ENCODE measurements at places on chromosomes 1 and 21. TPM values are rescaled to one million over a fixed set of nuclear protein-coding genes. Genes with fewer than 3 reads are reported as not detected.

DNA sequence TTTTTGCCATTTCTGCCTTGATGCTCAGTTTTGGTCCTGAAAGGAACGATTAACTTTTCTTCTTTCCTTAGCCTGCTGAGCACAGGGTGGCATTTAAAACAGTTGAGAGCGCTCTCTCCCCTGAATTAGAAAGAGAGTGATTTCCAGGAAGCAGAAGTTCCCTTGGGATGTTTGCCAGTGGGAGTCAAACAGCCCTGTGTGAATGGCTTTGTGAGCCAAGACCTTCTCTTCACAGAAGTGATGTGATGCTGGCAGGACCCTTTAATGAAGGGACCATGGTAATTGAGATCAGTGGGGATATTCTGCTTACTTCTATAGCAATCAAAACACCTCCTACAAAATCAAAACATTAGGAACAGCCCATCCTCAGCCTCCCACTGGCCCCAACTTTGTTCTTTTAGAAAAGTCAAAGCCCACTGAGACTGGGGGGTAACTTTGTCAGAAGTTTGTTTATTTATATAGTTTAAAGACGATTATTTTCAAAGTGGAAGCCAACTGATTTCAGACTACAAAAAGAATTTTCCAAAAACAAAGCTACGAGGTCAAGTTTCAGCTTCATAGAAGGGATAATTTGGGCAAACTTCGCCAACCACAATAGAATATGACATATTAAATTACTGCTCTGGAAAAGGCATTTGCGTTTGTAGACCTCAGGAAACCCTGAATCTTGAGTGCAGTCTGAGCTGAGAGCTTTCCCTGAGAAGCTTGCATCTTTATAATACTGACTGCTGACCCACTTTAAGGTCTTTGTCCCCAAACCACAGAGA is 122.7 kb downstream of the GABPA start:
- no peak for DNase-seq
- no peak overlapping the region for H3K27ac ChIP-seq
- H3K36me3 ChIP-seq, result no peaks in the 10 kb centered on the region
- no peak overlapping the region for H3K4me3 ChIP-seq
- H3K4me1 ChIP-seq, result no peaks in the 10 kb centered on the region
- H3K27me3 ChIP-seq, result no peaks in the 10 kb centered on the region

The C4BPB gene
- 4.9 TPM for total RNA-seq

- H3K27ac ChIP-seq, result no peak overlapping the region
- H3K27me3 ChIP-seq, result no peaks in the 10 kb centered on the region
- H3K4me1 ChIP-seq, result no peaks in the 10 kb centered on the region
- no peak for DNase-seq
- H3K4me3 ChIP-seq, result no peak overlapping the region
- H3K36me3 ChIP-seq, result no peaks in the 10 kb centered on the region
Measured at GRCh38 chr1:212955961-212956620, 5.8 kb downstream of the VASH2 start.

The NBPF4 gene
- not detected for total RNA-seq

DNA sequence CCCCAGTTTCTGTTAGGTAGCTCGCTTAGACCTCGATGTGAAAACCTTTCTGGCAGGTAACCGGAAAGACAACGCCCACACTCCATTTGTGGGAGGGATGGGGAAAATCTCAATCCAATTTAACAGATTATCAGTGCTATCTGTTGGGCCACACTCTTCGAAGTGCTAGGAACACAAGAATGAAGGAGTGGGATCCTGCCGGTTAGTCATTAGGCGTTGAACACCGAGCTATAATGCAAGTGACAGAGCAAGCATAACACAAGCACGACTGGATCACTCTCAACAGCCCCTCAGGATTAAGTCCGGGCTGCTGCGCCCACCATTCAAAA is 531 bp downstream of the SNIP1 start:
- no peak for DNase-seq
- peak overlapping the region; percentile 94 for H3K4me3 ChIP-seq

- H3K27ac ChIP-seq, result no peak overlapping the region
- H3K4me1 ChIP-seq, result peaks cover 9% of the 10 kb centered on the region
- DNase-seq, result no peak
Measured at GRCh38 chr1:32031578-32032274, 18.1 kb downstream of the KHDRBS1 start.

DNA sequence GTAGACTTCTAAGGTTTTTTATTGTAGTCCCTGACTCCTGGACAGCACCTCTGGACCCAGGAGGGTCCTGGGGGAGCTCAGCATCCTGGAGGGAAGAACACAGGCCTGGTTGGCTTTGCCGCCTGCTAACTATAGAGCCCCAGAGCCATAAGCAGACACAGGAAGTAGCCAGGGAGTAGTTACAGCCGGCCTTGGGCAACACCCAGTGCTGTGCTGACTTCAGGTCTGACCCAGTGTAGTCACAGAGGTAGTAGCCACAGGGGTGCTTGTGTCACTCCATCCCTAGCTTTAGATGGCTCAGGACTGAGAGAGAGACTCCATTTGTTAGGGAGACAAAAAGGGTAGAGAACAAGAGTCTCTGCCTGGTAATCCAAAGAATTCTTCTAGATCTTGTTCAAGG is 21.9 kb downstream of the MCOLN2 start:
- H3K27ac ChIP-seq, result no peak overlapping the region
- H3K4me3 ChIP-seq, result no peak overlapping the region
- no peaks in the 10 kb centered on the region for H3K4me1 ChIP-seq
- H3K27me3 ChIP-seq, result no peaks in the 10 kb centered on the region
- no peak for DNase-seq

The NR1I3 gene
- not detected for total RNA-seq

DNA sequence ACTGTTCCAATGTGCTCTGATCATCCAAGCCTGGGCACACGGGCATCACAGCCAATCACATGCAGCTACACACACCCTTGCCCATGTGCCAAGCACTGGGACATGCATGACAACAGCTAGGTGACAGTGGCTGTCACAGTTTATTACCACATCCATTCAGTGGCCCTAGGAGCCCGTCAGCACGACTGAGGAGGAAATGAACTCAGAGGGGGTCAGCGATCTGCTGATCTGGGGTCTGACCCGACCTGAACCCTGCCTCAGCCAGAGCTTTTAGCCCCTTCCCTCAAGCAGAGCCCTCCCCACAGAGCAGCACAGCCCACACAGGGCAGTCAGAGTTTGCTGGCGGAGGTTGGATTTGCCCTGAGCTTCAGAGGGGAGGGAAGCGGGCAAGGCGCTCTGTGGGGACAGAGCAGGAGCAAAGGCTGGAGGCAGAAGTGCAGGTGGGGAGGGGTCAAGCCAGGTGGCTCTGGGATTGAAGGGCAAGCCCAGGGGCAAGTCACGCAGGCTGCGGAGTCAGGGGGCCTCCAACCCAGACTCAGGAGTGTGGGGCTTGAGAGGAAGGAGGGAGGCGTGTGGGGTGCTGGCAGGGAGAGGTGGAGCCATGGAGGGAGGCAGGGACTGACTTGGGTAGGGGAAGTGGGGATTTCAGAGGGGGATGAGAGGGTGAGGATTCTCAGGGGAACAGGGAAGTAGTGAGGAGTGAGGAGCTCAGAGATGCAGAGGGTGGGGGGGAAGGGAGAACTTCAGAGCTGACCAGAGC is 10.4 kb downstream of the SH3BGRL3 start:
- H3K4me1 ChIP-seq, result peaks cover 9% of the 10 kb centered on the region
- DNase-seq, result no peak
- H3K27me3 ChIP-seq, result no peaks in the 10 kb centered on the region
- H3K36me3 ChIP-seq, result peaks cover 15% of the 10 kb centered on the region
- H3K4me3 ChIP-seq, result no peak overlapping the region

DNA sequence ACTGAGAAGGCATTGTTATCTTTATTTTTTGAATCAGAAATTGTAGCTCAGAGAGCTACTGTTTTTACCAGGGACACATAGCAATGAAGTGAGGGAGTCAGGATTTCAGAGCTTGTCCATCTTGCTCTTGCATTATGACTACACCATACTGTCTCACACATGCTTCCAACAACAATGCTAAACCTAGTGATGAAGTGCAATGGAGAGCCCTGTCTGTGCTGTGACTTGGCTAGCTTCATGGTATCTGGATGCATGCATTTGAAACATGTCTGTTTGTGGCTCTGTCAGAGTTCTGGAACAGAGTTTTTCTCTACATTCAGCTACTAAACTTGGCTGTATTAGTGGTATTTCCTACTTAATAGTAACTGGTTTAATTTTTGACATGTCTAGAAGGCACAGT is 7.0 kb downstream of the PLPPR4 start:
- no peaks in the 10 kb centered on the region for H3K36me3 ChIP-seq
- no peak overlapping the region for H3K4me3 ChIP-seq
- H3K27ac ChIP-seq, result no peak overlapping the region
- H3K4me1 ChIP-seq, result no peaks in the 10 kb centered on the region
- no peaks in the 10 kb centered on the region for H3K27me3 ChIP-seq

GRCh38 chr1:115266729-115267421 is 71.2 kb downstream of the NGF start:
- DNase-seq, result no peak
- H3K27ac ChIP-seq, result no peak overlapping the region
- H3K4me1 ChIP-seq, result no peaks in the 10 kb centered on the region
- no peaks in the 10 kb centered on the region for H3K27me3 ChIP-seq
- H3K4me3 ChIP-seq, result no peak overlapping the region
- H3K36me3 ChIP-seq, result no peaks in the 10 kb centered on the region

DNA sequence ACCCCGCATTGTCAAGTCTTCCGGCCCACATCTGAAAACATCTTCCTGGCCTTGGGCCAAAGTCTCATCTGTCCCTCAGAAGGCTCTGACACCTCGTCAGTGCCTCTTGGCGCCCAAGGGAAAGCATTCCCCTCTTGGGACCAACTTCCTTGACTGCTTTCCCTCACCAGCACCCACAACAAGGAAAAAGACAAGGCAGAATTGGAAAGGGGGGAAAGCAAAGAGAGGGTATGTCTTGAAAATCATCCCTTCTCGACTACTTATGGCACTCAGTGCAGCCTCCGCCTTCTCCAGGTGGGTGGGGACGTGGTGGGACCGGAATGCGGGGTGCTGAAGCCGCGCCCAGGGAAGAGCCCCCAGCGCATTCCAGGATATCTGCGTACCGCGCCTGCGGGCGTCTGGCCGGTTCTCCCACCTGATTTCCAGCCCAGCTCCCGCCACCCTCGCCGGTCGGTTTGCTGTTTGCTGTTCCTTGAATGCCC is 554 bp upstream of the SLC39A1 start:
- no peaks in the 10 kb centered on the region for H3K36me3 ChIP-seq
- no peaks in the 10 kb centered on the region for H3K27me3 ChIP-seq
- peak overlapping the region; percentile 71 for H3K27ac ChIP-seq
- DNase-seq, result no peak
- H3K4me3 ChIP-seq, result peak overlapping the region; percentile 66
- H3K4me1 ChIP-seq, result peaks cover 76% of the 10 kb centered on the region

DNA sequence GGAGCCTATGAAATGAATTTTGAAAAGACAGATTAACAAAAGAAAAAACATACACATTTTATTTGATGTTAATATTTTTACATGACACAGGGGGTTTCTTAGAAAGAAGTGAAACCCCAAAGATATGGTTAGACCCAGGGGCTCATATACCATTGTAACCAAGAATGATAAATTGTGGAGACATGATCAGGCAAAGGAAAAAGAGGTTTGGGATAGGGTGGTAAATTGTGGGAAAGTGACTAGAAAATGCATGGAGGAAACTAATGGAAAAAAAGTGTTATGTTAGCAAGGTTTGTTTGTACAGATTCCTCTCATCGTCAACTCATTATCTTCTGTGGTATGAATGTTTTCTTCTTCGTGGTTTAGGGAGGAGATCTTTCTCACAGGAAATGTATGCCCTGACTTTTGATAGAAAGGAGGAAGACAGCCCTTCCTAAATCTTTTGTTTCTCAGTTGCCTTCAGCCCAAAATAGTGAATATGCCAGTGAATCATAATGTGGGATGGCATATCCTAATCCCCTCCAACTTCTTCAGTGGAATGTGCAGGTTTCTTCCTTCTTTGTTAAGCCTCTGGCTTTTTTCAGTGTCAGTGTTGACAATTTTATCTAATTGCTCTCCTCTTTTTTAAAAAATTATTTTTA is 140.4 kb upstream of the UBE2U start:
- no peaks in the 10 kb centered on the region for H3K4me1 ChIP-seq
- no peak overlapping the region for H3K27ac ChIP-seq
- DNase-seq, result no peak
- no peaks in the 10 kb centered on the region for H3K36me3 ChIP-seq

- H3K27ac ChIP-seq, result no peak overlapping the region
- no peaks in the 10 kb centered on the region for H3K36me3 ChIP-seq
- no peaks in the 10 kb centered on the region for H3K27me3 ChIP-seq
- no peak overlapping the region for H3K4me3 ChIP-seq
Measured at GRCh38 chr1:63620671-63621070, 27.5 kb downstream of the PGM1 start.

DNA sequence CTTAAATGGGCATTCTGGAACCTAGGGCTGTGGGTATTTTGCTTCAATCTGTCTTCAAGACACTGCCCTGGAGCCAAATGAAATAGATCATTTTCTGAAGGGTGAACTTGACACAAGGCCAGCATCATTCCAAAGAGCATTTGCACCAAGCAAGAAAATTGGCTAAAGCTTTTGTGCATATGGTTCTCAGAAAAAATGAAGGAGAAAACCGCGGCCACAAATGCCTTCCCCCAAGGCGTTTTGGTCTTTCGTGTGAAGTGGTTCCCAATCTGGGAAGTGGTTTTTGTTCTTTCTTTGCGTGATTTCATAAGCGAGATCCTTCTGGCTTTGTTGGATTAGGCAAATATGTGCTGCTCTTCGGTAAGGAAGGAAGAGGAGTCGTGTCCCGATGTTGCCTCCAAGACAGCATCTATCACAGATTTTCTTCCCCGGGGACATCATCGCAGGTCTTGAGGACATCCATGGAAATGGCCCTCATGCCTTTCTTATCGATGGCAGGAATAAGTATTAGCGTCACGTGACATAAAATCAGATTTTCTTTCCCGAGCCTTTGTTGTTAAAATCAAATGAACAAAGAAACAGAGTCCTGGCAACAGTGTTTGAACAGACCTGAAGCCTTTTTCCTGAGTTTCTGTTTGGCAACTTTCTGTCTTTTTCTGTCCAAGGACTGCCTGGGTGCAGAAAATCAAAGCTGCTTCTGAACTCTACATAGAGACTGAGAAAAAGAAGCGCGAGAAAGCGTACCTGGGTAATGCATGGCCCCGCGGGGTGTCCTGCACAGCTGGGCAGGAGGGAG is 31.0 kb downstream of the ATP5PO start:
- no peak overlapping the region for H3K4me3 ChIP-seq
- no peaks in the 10 kb centered on the region for H3K27me3 ChIP-seq
- no peaks in the 10 kb centered on the region for H3K36me3 ChIP-seq
- peaks cover 4% of the 10 kb centered on the region for H3K4me1 ChIP-seq
- no peak for DNase-seq

DNA sequence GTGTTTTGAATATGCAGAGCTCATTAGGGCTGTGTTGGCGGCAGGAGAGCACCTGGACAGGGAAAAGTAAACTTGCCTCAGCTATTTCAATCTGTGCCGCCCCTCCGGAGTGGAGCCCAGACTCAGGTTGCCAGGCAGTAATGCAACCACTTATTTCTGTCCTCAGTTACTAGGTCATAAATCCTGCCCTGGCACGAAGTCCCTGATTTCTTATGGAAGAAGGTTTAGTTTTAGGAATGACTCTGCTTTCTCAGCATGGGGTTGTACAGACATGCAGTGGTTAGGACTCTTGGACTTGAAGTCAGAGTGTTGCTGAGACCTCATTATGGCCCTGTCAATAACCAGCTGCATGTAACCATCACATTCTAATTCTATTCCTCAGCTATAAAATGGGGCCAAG is 98.3 kb upstream of the FGGY start:
- no peak overlapping the region for H3K4me3 ChIP-seq
- H3K27ac ChIP-seq, result no peak overlapping the region
- no peaks in the 10 kb centered on the region for H3K36me3 ChIP-seq
- H3K4me1 ChIP-seq, result no peaks in the 10 kb centered on the region
- DNase-seq, result no peak
